ENCODE measurements at places on chromosomes 13 and 19. TPM values are rescaled to one million over a fixed set of nuclear protein-coding genes. Genes with fewer than 3 reads are reported as not detected.

- H3K4me3 ChIP-seq, result peak overlapping the region; percentile 29
- peak; percentile 74 for DNase-seq
- H3K36me3 ChIP-seq, result no peaks in the 10 kb centered on the region
- peaks cover 5% of the 10 kb centered on the region for H3K27me3 ChIP-seq
- H3K4me1 ChIP-seq, result no peaks in the 10 kb centered on the region
- H3K27ac ChIP-seq, result no peak overlapping the region
Measured at GRCh38 chr19:41706741-41707501, 1.5 kb upstream of the CEACAM5 start.

DNA sequence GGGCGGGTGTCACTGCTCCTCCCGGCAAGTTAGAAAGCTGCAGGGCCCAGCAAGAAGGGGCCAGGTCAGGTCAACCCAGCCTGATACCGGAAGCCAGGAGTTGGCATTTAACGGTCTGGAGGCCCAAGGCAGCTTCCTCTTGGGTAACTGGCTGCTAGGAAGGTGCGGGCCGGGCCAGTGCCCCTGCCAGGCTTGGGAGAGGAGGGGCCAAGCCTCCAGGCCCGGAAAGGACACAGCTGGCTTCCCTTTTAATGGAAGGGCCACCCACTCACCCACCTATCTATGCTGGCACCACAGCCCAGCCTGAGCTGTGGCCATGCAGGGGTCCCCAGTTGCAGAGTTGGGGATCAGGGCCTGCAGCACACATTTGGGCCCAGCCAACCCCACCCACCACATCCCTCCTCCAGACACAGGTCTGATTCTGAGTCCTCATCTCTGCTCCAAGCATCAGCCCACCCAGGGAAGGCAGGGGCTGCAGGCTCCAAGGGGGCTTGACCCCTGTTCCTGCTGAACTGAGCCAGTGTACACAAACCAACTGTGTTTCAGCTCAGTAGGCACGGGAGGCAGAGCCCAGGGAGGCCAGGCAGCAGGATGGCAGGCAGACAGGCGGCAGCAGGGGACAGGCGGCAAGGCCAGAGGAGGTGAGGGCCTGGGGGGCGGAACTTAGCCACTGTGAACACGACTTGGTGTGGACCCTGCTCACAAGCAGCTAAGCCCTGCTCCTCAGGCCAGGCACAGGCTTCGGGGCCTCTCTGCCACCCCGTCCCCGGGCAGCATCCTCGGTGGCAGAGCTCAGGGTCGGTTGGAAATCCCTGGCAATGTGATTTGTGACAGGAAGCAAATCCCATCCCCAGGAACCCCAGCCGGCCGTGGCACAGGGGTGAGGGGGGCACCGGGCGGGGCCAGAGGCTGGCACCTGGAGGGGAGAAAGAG, 40.8 kb downstream of the ZSWIM4 start:
- DNase-seq, result peak; percentile 10
- H3K36me3 ChIP-seq, result peaks cover 4% of the 10 kb centered on the region
- peak overlapping the region; percentile 26 for H3K4me3 ChIP-seq
- no peaks in the 10 kb centered on the region for H3K27me3 ChIP-seq
- peak overlapping the region; percentile 98 for H3K27ac ChIP-seq
- peaks cover 71% of the 10 kb centered on the region for H3K4me1 ChIP-seq

DNA sequence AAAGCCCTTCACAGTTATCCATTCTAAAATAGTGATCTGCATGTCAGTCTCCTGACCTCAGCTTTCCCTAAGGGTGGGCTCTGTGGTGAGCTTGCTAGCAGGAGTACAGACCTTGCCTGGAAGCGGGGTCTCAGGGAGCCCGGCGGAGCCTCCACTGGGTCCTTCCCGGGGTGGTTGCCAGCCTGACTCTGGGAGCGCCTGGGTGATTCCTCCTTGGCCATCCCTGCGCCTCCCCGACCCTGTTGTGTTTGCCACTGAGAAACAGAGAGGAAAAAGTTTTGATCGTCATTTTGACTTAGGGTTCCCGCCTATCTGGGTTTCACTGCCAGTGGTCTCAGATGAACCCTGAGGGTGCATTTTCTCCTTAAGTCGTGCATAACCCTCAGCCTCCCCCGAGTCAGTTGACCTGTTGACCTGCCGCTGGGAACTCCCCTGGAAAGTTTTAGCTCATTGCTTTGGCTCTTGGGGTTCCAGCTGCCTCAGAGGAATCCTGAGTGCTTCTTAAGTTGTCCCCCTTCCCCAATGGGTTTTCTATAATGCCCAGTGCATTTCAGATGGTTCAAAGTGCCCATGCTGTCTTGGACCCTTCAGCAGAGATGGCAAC, 117.8 kb downstream of the RAB20 start:
- H3K36me3 ChIP-seq, result no peaks in the 10 kb centered on the region
- DNase-seq, result no peak
- no peak overlapping the region for H3K4me3 ChIP-seq
- H3K4me1 ChIP-seq, result no peaks in the 10 kb centered on the region
- H3K27me3 ChIP-seq, result peaks cover 5% of the 10 kb centered on the region

- DNase-seq, result no peak
- H3K27ac ChIP-seq, result no peak overlapping the region
- no peak overlapping the region for H3K4me3 ChIP-seq
- H3K36me3 ChIP-seq, result no peaks in the 10 kb centered on the region
- no peaks in the 10 kb centered on the region for H3K27me3 ChIP-seq
Measured at GRCh38 chr19:28169168-28169887, 1043.6 kb downstream of the UQCRFS1 start.

DNA sequence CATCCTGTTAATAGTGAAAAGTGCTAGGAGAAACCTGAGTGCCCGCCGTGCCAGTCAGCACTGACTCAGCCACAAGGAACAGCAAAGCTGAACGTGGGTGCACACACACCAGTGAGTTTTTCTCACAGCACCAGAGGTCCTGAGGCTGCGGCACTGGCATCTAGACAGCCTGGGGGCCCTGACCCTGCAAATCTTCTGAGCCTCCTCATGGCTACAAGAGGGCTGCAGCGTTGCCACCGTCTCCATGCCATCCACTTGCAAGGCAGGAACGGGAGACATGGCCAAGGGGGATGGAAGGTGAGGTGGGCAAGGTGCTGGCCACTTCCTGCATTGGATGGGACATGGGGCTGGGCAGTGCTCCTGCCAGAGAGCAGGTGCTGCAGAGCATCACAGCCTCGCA, 211.2 kb upstream of the SOX1 start:
- H3K4me1 ChIP-seq, result no peaks in the 10 kb centered on the region
- DNase-seq, result no peak
- no peak overlapping the region for H3K27ac ChIP-seq

DNA sequence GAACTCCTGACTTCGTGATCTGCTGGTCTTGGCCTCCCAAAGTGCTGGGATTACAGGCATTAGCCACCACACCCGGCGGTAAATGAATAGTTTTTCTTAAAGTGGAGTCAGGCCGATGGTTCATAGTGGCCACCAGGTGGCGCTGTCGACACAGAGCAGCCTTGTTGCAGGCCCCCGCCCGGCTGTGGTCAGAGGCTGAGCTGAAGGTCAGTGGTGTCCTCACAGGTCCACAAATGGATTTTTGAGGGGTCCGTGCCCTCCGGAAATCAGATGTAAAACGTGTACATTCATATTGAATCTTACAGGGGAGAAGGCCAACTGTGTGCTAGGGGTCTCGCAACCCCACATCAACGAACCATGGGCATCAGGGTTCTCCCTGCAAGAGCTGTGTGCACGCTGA, 13.4 kb upstream of the WDR18 start:
- peaks cover 4% of the 10 kb centered on the region for H3K36me3 ChIP-seq
- no peak overlapping the region for H3K27ac ChIP-seq
- H3K27me3 ChIP-seq, result no peaks in the 10 kb centered on the region
- no peak for DNase-seq
- H3K4me3 ChIP-seq, result no peak overlapping the region

DNA sequence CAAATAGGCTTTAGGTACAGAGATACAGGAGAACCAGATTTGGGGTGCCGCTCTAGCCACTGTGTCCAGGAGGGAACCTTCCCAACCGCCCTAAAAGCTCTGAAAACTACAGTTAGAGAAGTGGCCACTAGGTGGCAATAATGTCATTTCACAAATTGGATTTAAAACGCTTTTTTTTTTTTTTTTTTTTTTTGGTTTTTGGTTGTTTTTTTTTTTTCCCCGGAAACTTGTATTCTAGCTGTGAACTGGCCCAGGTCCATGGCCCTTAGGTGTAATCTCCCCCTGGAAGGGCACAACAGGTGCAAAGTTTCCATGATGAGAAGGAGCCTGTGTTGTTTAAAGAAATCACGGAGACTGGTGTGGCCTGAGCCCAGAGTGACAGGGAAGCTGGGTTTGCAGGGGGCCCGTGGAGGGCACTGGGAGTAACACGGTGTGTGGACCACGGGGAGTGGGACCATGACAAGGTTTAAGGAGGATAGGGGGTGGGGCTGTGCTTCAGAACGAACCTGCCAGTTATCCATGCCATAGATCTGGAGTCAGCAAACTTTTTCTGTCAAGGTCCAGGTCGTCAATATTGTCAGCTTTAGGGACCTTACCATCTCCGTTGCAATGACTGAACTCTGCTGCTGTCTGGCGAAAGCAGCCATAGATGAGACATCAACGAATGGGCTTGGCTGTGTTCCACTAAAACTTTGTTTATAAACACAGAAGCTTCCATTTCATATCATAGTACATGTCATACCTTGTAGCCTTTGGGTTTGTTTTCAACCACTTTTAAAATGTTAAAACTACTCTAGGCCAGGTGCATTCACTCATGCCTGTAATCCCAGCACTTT, 10.1 kb downstream of the OR1I1 start:
- no peak overlapping the region for H3K4me3 ChIP-seq
- DNase-seq, result peak; percentile 65
- H3K27me3 ChIP-seq, result no peaks in the 10 kb centered on the region
- peaks cover 6% of the 10 kb centered on the region for H3K4me1 ChIP-seq
- no peaks in the 10 kb centered on the region for H3K36me3 ChIP-seq
- H3K27ac ChIP-seq, result no peak overlapping the region

- H3K4me3 ChIP-seq, result no peak overlapping the region
- no peak overlapping the region for H3K27ac ChIP-seq
- no peaks in the 10 kb centered on the region for H3K27me3 ChIP-seq
Measured at GRCh38 chr13:41075034-41075433, 13.7 kb downstream of the WBP4 start.

- no peaks in the 10 kb centered on the region for H3K27me3 ChIP-seq
- peaks cover 11% of the 10 kb centered on the region for H3K4me1 ChIP-seq
- no peak overlapping the region for H3K4me3 ChIP-seq
Measured at GRCh38 chr19:3162418-3163229, 15.9 kb upstream of the S1PR4 start.

DNA sequence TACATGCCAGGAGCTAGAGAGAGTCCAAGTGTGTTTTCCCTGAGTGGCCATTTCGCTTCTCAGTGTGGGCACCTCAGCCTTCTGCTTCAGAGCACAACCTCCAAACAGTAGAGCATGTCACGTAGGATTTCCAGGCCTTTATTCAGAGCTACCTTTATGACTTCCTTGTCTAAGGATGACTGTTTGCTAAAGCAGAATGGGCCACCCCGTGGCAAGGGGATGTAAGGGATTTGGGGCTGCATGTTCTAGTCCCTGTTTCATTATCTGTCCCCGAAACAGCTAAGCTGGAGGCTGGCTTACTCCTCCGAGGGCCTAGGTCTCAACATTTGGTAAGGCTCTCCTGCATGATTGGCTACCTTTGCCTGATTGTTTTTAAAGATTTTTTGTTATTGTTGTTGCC, 6.0 kb downstream of the RNASEH2B start:
- peak; percentile 45 for DNase-seq
- H3K4me3 ChIP-seq, result no peak overlapping the region
- H3K36me3 ChIP-seq, result no peaks in the 10 kb centered on the region
- no peaks in the 10 kb centered on the region for H3K27me3 ChIP-seq
- no peak overlapping the region for H3K27ac ChIP-seq
- H3K4me1 ChIP-seq, result peaks cover 74% of the 10 kb centered on the region

DNA sequence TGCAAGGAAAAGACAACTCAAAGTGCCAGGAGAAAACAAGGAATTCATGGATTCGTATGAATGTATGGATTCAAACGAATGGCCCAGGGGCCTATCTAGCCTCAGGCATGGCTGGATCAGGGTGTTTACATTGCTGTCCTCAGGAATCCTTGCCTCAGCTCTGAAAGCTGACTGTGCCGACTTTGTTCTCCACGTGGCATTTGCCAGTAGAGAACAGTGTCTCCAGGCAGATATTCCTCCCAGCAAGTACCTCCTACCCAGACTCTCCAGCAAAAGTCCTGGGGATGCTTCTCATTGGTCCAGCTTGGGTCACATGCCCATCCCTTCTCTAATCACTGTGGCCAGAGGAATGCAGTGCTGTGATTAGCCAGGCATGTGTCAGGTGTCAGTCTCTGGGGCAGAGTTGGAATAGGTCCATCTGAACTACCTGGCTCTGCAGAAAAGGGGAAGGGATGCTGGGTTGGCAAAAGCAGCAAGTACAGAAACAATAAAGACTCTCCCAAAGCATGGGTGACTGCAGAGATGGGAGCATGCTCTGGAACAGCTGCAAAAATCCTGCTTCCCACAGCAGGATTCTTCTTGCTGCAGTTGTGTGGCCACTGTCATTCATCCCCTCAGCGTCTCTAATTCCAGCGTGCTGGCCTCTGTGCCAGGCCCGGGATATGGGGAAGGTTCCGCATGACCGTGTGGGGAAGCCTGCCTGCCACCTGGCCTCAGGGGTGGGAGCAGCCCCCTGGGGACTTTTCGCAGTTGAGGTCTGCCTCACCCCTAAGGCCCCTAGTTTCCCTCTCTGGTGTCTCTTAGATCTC, 30.0 kb downstream of the CCNE1 start:
- H3K27me3 ChIP-seq, result no peaks in the 10 kb centered on the region
- H3K27ac ChIP-seq, result no peak overlapping the region
- H3K36me3 ChIP-seq, result no peaks in the 10 kb centered on the region
- DNase-seq, result no peak
- H3K4me1 ChIP-seq, result peaks cover 34% of the 10 kb centered on the region

DNA sequence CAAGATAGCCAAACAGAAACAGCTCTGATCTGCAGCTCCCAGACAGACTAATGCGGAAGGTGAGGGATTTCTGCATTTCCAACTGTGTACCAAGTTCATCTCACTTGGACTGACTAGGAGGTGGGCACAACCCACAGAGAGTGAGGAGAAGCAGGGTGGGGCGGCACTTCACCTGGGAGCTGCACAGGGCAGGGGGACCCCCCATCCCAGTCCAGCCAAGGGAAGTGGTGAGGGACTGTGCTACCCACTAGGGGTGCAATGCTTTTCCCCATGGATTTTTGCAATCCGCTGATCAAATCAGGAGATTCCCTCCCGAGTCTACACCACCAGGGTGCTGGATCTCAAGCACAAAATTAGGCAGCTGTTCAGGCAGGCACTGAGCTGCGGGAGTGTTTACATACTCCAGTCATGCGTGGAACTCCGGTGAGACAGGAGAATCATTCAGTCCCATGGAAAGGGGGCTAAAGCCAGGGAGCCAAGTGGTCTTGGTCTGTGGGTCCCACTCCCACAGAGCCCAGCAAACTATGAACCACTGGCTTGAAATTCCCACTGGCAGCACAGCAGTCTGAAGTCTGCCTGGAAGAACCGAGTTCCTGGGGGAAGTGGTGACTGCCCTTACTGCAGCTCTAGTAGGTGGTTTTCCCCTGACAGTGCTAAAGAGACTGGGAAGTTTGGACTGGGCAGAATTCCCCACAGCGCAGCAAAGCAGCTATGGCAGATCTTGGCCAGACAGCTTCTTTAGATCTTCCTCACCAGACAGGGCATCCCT, 85.1 kb upstream of the UFM1 start:
- H3K36me3 ChIP-seq, result no peaks in the 10 kb centered on the region
- no peak overlapping the region for H3K4me3 ChIP-seq
- no peak overlapping the region for H3K27ac ChIP-seq

- no peak overlapping the region for H3K4me3 ChIP-seq
- no peak overlapping the region for H3K27ac ChIP-seq
- peaks cover 26% of the 10 kb centered on the region for H3K4me1 ChIP-seq
- no peaks in the 10 kb centered on the region for H3K36me3 ChIP-seq
- no peaks in the 10 kb centered on the region for H3K27me3 ChIP-seq
Measured at GRCh38 chr13:40273253-40274025, 393.0 kb downstream of the FOXO1 start.

KLK14 gene
- total RNA-seq, result 1.1 TPM

SYNGR4 gene
- not detected for total RNA-seq

ZNF616 gene
- 18.6 TPM for total RNA-seq

FPR3 gene
- total RNA-seq, result 3.2 TPM

VSTM1 gene
- not detected for total RNA-seq

PEAK3 gene
- total RNA-seq, result not detected

All from CD4-positive, alpha-beta memory T cell (primary cell).